ENCODE measurements at places on chromosomes 7 and 10.

- DNase-seq = no peak
Measured at GRCh38 chr10:69446650-69447151, 4.6 kb upstream of the TSPAN15 start.

GRCh38 chr10:95601116-95601719 is 40.0 kb upstream of the SORBS1 start:
- DNase-seq = peak; percentile 34

- DNase-seq = no peak
Measured at GRCh38 chr7:12066521-12066920, 144.6 kb upstream of the TMEM106B start.

- DNase-seq = no peak
Measured at GRCh38 chr7:78316110-78316509, 517.5 kb downstream of the PHTF2 start.

- DNase-seq = no peak
Measured at GRCh38 chr10:79056361-79056735, 12.4 kb upstream of the ZMIZ1 start.

DNA sequence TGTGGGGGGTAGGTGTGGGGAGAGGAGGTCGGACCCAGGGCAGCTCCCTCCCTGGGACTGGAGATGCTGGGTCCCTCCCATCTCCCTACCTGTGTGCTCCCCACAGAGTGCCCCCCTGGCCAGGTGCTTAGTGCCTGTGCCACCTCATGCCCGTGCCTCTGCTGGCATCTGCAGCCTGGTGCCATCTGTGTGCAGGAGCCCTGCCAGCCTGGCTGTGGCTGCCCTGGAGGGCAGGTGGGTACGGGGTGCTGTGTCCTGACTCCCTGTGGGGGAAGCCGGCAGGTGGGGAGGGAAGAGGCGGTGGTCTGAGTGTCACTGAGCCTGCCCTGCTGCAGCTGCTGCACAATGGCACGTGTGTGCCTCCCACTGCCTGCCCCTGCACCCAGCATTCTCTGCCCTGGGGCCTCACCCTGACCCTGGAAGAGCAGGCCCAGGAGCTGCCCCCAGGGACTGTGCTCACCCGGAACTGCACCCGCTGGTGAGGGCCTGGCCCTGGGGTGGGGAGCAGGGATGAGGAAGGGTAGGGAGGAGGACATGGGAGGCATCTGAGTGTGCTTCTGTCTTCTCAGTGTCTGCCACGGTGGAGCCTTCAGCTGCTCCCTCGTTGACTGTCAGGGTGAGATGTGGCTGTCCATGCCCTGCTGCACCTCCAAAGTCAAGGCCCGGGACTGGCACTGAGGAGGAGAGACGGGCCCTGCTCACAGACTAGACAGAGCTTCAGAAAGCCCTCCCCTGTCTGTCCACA is 11.7 kb upstream of the ZNF862 start:
- no peak for DNase-seq

DNA sequence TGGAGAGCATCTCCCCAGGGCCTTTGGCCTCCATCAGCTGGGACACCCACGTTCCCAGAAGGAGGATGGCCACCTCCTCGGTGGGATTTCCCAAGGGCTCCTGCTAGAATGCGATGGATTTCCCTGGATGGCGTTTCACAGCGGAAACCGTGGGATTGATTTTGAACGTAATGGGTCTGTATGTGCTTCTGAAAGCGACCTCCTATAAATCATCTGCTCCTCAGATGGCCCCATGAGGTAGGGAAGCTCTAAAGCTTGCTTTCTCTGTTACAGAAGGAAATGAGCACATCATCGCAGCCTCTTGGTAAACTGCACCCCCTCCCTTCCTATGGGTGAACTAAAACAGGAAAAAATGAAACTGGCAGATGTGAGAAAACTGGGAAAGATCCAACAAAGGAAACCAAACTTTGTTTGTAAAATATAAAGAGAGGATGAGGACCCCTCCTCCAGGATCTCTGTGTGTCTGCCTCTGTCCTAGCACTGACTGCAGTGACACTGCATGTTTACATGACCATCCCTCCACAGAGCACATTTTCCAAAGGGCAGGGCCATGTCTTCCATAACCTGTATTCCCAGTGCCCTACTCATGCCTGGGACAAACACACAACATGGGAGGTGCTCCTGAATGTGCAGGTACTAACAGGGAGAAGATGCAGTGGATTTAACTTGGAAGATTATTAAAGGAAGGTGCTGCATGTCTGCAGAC is 57.6 kb downstream of the LYZL1 start:
- DNase-seq = no peak

DNA sequence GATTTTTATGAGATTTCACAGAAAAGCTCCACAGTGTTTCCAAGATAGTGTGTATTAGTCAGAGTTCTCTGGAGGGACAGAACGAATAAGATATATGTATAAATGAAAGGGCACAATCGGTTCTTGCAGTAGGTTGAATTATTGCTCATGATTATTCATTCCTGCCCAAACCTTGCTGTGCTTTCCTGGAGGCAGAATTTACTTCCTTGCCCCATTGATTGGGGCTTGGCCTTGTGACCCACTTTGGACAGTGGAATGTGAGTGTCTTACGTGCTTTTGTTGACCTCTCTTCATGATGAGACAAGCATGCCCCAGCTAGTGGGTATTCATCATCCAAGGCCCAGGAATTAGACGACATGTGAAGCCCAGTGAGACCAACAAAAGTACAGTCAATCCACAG is 53.0 kb upstream of the ABCB5 start:
- no peak for DNase-seq

DNA sequence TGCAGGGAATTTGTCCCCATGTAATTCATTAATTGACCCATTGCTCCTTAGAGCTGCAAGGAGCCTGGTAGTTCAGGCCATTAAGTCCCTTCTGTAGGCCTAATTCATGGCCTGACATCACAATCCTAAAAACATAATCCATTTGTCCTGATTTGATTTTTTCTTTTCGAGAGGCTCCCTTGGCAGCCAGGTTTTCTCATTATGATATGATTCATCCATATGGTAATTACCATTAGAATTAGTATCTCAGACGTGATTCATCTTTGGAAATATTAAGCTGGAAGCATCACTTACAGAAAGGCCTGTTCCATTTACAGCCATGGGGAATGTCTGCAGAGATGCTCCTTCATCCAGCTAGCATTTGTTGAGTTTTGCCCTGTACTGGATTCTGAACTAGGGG is 128.5 kb downstream of the PLCE1 start:
- no peak for DNase-seq

GRCh38 chr10:73084209-73084608 is 12.5 kb downstream of the P4HA1 start:
- no peak for DNase-seq
